ENCODE measurements at places on chromosomes 6 and 20.

DNA sequence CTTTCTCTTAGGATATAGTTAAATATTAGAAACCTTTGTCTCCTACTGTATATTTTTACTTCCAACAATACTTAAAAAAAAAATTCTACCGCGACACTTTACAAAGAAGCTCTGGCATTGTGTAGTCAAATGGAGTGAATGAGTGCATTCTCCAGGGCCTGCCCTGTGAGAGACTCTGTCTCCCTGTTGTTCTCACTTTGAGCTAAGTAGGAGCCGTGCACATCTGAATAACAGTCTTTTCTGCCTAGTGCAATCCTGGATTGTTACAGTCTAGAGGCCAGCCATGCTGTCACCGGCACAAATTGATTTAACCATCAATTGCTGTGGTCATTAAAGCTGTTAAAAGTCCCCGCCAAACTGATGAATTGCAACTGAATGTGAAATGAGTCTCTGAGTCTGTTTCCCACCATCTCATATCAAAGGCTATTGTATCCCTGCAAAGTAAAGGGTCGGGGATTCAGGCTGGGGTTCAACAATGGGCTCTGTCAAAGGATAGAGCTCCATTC lies 156.0 kb downstream of the RFPL4B start:
- DNase-seq, result no peak

DNA sequence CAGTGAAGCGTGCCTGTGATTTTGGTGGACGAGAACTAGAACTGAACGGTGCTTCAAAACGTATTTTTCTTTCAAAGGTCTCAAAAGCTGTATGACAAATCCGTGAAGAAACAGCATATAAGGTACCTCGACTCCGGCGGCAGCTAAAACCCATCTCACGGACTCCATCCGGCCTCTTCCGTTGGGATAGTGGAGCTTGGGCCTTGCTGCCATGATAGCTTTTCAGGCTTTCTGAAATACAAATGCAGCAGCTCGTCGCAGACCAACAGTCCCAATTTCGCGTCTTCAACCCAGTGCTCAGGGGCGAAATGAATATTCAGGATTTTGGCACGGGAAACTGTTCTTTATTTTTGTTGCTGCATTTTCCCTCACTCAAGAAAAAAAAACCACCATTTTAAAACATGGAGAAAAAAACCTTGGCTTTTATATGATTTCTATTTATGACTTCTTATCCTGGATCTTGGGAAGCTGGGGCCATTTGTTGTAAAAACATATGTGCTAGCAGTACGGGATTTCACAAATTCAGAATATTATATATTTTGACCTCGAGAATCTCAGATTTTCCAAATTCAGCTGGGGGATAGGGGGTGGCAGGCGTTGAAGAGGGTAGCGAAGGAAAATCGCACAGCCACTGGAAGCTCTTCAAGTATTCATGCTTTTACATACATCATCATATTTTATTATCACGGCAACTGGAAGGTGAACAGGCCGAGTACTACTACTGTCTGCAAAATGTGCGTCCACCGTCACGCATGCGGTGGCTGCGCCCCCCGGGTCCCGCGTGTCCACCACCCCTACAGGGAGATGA lies 849 bp downstream of the GSTA4 start:
- DNase-seq, result peak; percentile 42

- DNase-seq, result peak; percentile 78
Observed at GRCh38 chr6:108966855-108967755, 118.9 kb downstream of the ARMC2 start.

- DNase-seq, result peak; percentile 40
Observed at GRCh38 chr6:90429713-90430112, 133.1 kb upstream of the BACH2 start.

GRCh38 chr6:128465368-128466343 lies 54.7 kb downstream of the PTPRK start:
- DNase-seq, result no peak

DNA sequence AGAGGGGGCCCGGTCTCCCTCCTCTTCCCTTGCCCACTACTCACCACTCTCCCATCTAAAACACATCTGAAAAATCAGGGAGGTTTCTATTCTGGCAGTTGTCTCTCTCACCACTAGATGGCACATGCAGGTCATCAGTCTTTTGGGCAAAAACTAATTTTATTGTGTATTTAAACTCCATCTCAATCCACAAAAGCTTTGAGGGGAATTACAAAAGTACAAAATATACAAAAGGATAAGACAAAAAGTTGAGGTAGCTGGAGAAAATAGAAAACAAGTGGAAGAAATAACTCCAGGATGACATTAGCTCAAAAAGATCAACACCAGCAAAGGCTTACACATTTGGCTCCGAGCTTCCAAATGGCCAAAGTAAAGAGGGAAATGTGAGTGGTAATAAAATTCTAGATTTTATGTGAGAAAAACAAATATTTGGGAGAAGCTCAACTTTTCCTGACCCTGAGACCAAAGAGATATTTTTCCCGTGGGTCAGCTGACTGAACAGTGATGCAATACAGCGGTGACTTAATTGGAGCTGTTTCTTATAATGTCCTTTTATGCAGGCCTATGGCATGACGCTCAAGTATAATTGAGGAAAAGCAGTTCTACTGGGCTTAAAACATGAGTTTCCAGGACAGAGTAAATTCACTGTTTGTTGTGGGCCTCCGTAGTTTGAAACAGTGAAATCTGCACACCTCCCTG lies 79.8 kb upstream of the CHD6 start:
- DNase-seq, result peak; percentile 14

DNA sequence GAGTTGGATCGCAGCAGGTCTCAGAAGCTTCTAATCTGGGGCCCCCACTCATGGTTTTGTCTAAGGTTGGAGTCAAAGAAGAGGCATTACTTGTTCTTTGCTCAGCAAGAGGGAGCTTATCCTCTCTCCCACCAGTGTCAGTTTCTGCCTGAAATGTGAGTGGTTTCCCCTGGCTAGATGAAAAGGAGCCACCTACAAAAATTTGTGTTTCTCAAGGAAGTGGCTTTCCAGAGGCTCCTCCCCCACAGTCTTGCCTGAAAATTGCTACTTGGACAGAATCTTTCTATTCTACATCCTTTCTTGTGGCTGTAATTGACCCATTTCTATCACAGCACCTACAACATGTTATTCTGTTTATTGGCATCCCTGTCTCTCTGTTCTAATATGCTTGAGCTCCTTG lies 37.9 kb downstream of the SCML4 start:
- no peak for DNase-seq

- DNase-seq, result no peak
Observed at GRCh38 chr6:115811541-115811940, 249.2 kb downstream of the FRK start.

DNA sequence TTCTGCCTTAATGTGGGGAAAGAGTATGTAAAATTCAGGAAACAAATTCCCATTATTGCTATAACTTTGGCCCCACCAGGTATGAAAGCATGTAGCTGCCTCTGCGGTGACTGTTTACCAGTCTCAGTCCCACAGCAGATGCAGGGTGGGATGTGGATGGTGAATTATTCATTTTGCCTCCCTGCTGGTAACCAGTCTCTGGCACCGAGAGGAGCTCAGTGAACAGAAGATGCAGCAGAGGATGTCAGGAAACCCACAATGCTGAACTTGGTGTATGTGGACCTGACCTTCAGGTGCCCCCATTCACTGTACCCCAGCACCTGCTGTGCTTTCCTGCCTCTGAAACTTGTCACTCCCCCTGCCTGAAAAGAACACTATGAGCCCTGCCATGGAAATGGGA lies 8.8 kb upstream of the METTL24 start:
- no peak for DNase-seq

- DNase-seq, result no peak
Observed at GRCh38 chr6:116666869-116667268, 1.7 kb downstream of the ZUP1 start.

DNA sequence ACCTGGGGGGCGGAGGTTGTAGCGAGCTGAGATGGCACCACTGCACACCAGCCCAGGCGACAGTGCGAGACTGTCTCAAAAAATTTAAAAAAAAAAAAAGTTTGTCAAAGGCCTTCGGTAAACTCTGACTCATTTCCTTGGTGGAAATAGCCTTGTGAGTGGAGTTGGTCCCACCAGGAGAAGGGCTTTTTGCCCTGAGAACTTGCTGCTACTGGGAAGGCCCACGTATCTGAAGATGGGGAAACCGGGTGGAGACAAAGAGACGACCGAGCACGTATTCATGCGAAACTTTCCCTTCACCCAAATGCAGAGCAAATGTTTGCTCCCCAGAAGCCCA lies 51.7 kb downstream of the SLC22A23 start:
- DNase-seq, result no peak

GRCh38 chr6:128005009-128005408 lies 104.2 kb upstream of the THEMIS start:
- DNase-seq, result peak; percentile 61

GRCh38 chr20:38007526-38007925 lies 25.7 kb downstream of the TTI1 start:
- DNase-seq, result no peak

DNA sequence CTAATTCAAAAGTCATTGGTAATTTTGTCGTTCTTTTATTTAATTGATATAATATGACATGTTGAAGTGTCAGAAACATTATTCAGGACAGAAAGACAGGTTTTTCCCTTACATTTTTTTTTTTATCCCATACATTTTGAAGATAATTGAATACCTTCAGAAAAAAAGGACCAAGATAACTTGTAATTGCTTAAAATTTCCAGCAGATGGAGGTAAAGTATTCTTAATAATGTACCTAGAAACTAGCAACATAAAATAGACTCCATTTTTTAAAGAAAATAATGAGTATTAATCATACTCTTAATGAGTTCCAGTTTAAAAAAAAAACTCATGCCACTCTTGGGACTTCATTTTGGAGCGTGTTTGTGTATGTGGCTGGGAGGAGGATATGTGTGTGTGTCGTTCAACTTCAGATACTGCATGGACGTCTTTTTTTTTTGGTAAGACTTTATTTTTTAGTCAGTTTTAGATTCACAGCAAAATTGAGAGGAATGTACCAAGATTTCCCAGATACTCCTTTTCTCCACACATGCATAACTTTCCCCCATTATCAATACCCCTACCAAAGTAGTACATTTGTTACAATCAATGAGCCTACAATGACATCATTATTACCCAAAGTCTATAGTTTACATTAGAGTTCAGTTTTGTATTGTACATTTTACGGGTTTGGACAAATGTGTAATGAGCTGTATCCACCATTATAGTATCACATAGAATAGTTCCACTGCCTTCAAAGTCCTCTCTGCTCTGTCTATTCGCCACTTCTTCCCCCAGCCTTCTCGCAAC lies 79.4 kb downstream of the ROS1 start:
- peak; percentile 9 for DNase-seq

DNA sequence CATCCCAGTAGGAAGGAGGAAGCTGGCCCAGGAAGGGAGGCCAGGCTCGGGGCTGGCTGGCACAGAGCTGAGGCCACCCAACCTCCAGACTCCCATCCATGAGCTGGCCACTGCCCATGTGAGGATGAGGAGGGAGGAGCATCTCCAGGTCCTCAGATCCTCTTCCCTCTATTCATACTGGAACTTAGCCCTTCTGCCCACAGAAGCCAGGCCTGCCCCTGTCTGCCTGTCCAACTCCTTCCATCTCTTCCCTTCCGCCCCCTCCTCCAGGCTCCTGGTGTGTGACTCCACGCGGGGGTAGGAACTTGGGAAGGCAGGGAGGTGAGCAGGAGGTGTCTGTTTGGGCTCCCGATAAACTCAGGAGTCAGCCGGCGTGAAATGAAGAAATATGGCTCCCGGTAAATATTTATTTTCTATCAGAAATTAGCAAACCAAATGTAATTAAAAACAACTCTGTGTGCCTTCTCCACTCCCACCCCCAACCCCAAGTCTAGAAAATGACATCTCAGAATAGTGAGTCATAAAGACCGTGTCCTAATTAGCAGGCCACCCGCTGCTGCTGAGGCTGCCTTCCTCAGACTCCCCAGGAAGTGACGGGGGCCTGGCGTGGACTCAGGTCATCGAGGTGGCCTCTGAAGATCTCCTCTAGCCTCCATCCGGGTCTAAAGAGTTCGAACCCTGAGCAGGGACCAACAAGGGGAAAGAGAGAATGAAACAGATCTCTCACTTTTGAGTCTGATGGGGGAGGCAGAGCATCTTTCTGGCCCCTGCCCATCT lies 81.9 kb downstream of the MDGA1 start:
- no peak for DNase-seq

- DNase-seq, result no peak
Observed at GRCh38 chr6:77930952-77931351, 278.1 kb downstream of the MEI4 start.

DNA sequence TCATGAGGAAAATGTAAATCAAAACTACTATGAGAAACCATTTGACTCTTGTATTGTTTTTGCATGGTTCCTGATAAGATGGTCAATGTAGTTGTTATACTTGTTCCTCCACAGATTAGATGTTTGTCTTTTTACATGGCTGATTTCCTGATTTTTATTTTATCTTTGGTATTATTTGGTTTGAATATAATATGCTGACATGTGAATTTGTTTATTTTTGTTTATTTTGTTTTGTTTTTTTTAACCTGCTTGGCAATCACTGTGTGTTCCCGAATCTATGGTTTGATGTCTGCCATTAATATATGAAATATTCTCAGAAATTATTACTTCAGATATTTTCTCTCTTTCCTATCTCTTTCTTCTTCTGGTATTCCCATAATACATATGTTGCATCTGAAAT lies 899.5 kb upstream of the ADGRB3 start:
- DNase-seq, result no peak

- DNase-seq, result peak; percentile 75
Observed at GRCh38 chr6:117463762-117464665, 18.5 kb upstream of the DCBLD1 start.

- DNase-seq, result no peak
Observed at GRCh38 chr6:107543567-107543966, 53.6 kb downstream of the SOBP start.

GRCh38 chr20:10604865-10605440 lies 68.8 kb downstream of the JAG1 start:
- no peak for DNase-seq

- DNase-seq, result no peak
Observed at GRCh38 chr6:148866657-148867268, 119.9 kb downstream of the UST start.

GRCh38 chr6:5084781-5085647 lies at the start of gene PPP1R3G:
TSS of gene PPP1R3G (plus strand) at chr6:5085341. CDS start at chr6:5085486, 145 bp downstream.
- peak; percentile 26 for DNase-seq

- peak; percentile 64 for DNase-seq
Observed at GRCh38 chr6:72966628-72967280, 258.5 kb downstream of the KHDC1L start.

- DNase-seq, result no peak
Observed at GRCh38 chr6:137224799-137225198, 5.6 kb upstream of the IFNGR1 start.

- DNase-seq, result no peak
Observed at GRCh38 chr20:23086056-23086566, at the start of gene CD93. TSS of gene CD93 (minus strand) at chr20:23086324. CDS start at chr20:23086192, 132 bp downstream.

GRCh38 chr6:76418560-76419223 lies 346.2 kb upstream of the IMPG1 start:
- DNase-seq, result no peak
